ENCODE measurements at places on chromosomes 4 and X. TPM values are rescaled to one million over a fixed set of nuclear protein-coding genes. Genes with fewer than 3 reads are reported as not detected.

DNA sequence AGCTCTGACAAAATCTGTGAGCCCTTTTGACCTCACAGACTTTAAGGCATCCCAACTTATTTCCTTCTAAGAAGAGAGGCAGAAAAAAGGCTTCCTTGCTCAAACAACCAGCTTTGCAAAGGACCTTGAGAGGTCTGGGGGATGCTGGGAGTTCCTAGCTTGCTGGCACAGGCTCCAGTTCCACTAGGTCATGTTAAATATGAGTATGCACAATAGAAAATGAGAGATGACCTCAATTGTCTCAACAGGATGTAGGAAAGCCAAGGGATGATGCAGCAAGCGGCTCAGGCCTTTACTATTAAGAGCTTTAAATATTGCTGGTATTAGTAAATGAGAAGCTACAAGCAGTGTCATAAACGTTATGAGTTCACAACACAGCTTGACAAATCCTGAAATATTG, 13.3 kb upstream of the ZNF827 start:
- DNase-seq = no peak

DNA sequence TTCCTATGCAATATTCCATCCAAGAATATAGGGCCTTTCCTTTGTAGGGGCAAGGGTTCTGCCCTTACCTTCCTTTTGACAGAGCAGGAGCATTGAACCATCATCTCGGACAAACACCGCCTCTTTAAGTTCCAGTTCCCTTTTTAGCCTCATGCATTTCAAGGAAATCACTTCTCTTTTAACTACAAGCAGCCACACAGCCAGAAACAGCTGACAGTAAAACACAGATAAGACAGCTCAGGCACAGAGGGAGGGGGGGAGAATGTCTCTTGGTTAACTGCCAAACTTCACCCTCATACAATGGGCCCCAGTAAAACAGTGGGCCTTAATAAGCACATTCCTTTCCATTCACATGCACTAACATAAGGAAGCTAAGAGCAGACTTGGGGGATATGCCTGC, 648.3 kb downstream of the GABRG1 start:
- DNase-seq = no peak

Gene KIT
- total RNA-seq = 10.4 TPM

- no peak for DNase-seq
Measured at GRCh38 chr4:94534401-94535312, 82.9 kb downstream of the PDLIM5 start.

- no peak for DNase-seq
Measured at GRCh38 chrX:11445540-11445939, 152.3 kb downstream of the AMELX start.

DNA sequence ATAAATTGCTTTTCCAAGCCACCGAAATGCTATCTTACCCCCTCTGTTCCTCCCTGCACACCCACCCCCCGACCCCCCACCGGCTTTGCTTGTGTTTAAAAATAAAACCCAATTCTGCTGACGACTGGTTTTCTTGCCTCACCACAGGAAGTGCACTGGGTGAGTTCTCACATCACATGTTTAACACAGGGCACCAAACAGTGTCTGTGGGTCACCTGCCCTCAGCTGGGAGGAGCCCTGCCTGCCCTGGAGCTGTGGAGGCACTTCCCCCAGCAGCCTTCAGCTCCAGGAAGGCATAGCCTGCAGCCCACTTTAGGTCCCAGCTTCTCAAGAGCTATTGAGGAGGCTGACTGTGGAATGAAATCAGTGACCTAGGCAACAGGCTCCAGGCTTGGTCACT, 8.8 kb downstream of the TMEM255A start:
- no peak for DNase-seq

Gene VCX
- total RNA-seq = 2.8 TPM

Data from A172 (cell line).